ENCODE measurements at places on chromosomes 13 and 19.
A peak's percentile ranks its signal among the peaks of the same experiment; 100 is the strongest.

GRCh38 chr13:72097568-72097967 lies 230.6 kb upstream of the DACH1 start:
- no peak for DNase-seq

DNA sequence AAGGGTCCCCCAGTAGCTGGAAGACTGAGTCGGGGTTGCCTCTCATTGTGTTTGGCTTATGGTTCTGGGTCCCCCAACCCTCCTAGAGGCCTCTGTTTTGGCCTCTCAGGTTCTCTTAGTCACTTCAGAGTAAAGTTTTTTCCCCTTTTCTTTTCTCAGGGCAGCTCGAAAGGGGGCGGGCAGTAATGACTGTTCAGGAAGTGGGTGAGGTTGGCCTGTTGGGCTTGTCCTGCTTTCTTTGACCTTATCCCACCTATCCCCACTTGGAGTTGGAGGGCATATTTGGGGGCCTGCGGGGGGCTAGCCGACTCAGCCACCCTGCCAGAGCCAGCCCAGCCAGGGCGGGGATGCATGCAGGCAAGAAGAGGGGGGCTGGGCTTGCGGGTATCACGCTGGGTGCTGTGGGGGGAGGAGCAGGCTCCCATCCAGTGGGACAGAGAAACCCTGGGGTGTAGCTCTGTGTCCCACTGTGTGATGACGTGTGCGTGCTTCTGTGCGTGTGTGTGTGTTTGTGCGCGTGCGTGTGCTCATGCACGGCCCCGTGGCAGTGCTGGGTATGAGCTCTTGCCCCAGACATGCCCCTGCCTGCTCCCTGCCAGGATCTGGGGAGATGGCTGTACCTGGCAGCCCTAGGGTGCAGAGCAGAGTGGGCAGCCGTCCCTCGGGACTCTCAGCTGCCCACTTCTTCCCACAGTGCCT lies 1.4 kb downstream of the CIC start:
- DNase-seq: no peak

GRCh38 chr19:14480700-14481079 lies 5.5 kb upstream of the PTGER1 start:
- no peak for DNase-seq

DNA sequence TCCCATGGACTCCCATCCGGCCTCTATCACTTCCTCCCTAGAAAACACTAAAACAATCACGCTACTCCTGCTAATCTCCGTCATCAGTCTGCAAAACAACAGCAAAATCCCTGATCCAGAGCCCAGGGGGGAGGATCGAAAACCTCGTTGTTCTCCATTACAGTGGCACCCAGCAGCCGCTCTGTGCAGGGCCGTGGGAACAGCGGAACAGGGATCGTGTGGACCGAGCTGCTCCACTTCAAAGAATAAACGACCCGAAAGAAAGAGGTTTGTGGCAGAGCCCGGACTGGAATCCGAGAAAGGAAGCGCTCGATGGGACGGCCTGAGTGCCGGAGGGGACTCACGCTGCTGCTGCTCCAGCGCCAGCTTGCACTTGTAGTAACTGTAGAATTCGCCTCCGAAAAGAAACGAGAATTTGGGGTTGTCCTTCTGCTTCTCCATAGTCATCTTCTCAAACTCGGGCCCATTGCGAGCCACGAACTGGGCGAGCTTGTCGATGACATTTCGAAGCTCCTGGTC lies 652 bp downstream of the CHERP start:
- DNase-seq: no peak

DNA sequence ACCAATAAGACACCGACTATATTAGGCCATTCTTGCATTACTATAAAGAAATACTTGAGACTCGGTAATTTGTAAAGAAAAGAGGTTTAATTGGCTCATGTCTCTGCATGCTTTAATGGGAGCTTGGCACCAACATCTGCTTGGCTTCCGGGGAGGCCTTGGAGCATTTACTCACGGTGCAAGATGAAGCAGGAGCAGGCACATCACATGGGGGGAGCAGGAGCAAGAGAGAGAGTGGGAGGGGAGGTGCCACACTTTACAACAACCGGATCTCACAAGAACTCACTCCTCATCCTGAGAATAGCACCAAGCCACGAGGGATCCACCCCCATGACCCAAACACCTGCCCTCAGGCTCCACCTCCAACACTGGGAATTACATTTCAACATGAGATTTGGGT lies 224.8 kb downstream of the KLF5 start:
- no peak for DNase-seq

DNA sequence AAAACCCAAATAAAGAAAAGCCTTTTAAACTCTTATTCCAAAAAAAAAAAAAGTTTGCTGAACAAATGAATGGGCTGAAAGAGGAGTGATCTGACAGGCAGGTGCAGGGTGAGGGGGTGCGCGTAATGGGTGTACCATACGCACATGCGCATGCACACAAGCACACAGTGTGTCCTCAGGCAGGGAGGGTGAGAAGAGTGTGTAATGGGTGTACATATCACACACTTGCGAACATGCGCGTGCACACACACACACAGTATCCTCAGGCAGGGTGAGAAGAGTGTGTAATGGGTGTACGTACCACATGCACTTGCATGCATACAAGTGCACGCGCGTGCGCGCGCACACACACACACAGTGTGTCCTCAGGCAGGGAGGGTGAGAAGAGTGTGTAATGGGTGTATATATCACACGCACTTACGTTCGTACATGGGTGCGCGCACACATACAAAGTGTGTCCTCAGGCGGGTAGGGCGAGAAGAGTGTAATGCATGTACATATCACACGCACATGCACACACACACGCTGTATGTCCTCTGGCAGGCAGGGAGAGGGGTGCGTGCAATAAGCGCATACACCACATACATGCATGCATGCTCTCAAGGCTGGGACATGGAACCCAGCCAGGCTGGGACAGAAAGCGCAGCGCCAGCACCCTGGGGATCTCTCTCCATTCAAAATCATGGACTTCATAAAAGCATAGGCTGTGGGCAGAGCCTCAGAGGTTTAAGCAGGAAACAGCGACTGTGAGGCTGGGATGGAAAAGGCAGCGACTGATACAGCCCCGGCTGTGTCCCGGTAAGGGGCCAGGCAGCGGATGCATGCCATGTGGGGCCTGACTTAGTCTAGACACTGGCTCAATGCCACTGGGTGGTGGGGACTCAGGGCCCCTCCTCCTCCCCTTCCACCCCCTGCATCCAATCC lies 70.4 kb downstream of the CEBPG start:
- no peak for DNase-seq

DNA sequence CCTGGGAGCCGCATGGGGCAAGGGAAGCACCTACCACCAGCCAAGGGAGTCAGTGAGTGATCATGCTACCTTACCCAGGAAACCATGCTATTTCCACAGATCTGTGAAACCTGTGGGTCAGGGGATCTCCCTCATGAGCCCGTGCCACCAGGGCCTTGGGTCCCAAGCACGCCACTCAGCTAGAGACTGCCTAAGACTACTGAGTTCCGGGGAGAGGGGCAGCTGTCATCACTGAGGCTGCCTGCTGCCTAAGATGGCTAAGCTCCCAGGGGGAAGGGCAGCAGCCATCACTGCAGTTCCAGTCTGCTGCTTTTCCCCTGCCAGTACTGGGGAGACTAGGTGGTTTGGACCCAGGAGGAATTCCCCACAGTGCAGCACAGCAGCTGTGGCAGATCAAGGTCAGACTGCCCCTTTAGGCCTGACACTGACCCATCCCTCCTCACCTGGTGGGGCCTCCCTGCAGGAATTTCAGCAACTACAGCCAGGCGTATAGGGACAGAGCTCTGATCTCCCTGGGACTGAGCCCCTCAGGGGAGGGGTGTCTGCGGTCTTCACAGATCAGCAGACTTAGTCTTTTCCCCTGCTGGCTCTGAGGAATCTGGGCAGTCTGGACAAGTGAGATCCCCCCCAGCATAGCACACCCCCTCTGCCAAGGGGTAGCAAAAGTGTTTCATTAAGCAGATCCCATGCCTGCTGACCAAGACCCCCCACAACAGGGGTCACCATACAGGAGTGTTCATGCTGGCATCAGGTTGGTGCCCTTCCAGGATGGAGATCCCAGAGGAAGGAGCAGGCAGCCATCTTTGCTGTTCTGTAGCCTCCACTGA lies 26.9 kb downstream of the VSTM2B start:
- no peak for DNase-seq

DNA sequence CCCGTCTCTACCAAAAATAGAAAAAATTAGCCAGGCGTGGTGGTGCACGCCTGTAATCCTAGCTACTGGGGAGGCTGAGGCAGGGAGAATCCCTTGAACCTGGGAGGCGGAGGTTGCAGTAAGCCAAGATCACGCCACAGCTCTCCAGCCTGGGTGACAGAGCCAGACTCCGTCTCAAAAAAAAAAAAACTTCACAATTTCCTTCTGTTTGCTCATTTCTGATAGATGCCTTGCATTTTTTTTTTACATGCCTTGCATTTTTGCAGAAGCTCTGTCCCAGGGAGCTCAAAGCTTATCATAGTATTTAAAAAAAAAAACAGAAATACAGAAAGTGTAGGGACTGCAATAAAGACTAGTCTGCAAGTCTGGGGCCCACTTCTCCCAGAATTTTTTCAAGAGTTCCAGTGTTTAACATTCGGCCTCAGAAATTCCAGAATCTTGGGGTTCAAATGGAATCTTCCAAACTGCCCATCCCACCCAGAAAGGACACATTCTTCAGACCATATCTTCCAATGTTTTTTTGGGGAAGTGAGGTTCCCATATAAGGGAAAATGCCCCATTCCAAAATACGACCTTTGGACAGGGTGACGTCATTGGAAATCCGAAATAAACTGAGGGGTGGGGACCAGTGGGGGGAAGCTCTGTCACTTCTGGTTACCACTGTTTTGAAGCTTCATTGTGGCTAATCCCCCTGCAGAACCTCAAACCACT lies 17.2 kb upstream of the RAB8A start:
- no peak for DNase-seq

DNA sequence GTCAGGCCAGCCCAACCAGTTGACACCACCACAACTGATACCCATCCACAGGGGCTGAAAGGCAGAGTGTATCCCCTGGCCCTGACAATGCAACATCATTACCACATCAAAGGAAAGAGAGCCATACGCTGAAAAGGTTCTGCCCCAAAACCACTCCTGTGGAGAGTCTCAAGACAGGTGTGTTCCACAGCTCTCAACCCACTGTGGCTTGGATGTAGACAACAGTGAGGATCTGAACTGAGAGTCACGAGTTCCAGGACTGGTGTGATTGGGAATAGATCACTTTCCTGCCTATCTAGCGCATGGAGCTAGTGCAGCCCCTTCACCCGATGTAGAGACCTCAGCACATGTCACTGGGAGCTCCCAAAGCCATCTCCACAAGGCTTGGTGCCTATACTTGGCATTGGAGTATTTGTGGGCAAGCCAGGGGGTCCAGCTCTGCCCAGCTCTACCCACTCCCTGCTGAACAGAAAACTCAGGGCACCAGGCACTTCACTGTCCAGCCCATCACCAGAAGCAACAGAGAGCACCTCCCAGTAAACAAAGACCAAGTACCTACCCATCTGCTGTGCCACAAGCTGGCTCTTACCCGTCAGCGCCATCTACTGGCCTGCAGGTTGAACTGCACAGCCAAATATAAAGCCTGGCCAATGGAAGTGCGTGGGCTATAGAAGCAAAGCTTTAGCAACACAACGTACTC lies 579.5 kb downstream of the UQCRFS1 start:
- peak; percentile 4 for DNase-seq

DNA sequence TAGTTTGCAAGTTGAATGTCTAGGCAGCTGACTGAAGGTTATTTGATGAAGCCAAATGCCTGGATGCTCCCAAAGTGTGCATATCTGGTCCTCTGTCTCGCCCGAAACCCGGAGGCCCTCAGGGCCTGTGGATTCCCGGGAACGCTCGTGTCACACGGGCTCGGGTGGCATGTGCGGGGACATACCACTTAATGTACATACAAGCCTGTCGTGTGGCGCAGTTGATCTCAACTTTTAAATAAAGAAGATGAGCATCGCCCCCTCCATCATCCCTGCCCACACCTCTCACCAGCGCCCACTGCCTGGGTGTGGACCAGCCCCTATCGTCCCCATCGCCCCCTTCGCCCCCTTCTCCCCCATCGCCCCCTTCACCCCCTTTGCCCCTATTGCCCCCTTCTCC lies 33.9 kb downstream of the ATP11A start:
- no peak for DNase-seq

- DNase-seq: no peak
Observed at GRCh38 chr13:27504128-27504867, 53.9 kb upstream of the MTIF3 start.

GRCh38 chr19:54405628-54406027 lies 9.6 kb upstream of the TTYH1 start:
- DNase-seq: no peak

DNA sequence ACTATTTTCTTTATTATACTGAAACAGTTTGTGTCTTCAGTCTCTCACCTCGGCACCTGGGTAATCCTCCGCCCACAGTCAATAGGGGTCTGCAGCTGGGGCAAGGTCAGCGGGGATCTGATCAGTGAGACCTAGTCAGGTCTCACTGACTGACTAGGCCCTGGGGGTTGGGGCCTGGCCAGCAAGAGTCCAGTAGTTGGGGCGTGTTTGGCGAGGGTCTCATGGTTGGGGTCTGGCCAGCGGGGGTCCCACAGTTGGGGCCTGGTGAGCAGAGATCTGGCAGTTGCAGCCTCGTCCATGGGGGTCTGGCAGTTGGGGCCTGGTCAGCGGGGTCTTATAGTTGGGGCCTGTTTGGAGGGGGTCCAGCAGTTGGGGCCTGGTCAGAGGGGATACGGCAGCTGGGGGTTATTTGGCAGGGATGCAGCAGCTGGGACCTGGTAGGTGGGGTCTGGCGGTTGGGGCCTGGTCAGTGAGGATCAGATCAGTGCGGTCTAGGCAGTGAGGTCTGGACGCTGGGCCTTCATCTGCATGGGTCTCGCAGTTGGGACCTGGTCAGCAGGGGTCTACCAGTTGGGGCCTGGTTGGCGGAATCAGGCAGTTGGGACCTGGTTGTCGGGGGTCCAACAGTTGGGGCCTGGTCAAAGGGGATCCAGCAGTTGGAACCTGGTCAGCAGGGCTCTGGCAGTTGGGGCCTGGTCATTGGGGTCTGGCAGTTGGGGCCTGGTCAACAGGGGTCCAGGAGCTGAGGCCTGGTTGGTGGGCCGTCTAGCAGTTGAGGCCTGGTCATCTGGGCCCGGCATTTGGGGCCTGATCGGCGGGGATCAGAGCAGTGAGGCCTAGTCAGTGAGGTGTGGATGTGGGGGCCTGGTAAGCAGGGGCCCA lies 61.1 kb upstream of the TPM4 start:
- no peak for DNase-seq

GRCh38 chr13:79990048-79990447 lies 350.9 kb downstream of the SPRY2 start:
- no peak for DNase-seq
